Hepatic stellate cell (primary cell): ENCODE measurements at places on chromosomes 4 and X.

- DNase-seq: no peak
These were observed 112.0 kb upstream of the TBL1X start for GRCh38 chrX:9352694-9353411.

GRCh38 chr4:1565598-1566295 is 118.4 kb downstream of the FAM53A start:
- DNase-seq: no peak

DNA sequence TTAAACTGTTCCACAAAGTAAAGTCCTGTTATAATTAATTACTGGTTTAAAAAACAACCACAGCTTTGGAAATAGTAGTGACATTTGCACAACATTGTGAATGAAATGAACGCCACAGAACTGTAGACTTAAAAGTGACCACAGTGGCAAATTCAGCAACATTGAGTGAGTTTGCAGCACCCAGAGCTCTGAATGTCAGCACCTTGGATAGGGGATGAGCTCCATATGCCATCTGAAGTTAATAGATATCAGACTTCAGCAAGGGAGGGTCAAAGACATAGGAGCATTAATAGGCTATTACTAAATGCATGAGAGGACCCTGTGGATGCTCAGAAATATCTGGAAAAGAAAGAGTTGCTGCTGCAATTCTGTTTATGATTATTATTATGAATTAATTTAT is 55.3 kb upstream of the KCNIP4 start:
- DNase-seq: no peak

GRCh38 chr4:4914059-4914820 is 54.8 kb downstream of the MSX1 start:
- no peak for DNase-seq
